ENCODE measurements at places on chromosomes 2 and 18. TPM values are rescaled to one million over a fixed set of nuclear protein-coding genes. Genes with fewer than 3 reads are reported as not detected.

GRCh38 chr18:50369672-50370071 lies 5.2 kb upstream of the SKA1 start:
- H3K4me3 ChIP-seq = no peak overlapping the region
- DNase-seq = no peak
- H3K4me1 ChIP-seq = peaks cover 6% of the 10 kb centered on the region
- H3K27me3 ChIP-seq = peaks cover 2% of the 10 kb centered on the region

DNA sequence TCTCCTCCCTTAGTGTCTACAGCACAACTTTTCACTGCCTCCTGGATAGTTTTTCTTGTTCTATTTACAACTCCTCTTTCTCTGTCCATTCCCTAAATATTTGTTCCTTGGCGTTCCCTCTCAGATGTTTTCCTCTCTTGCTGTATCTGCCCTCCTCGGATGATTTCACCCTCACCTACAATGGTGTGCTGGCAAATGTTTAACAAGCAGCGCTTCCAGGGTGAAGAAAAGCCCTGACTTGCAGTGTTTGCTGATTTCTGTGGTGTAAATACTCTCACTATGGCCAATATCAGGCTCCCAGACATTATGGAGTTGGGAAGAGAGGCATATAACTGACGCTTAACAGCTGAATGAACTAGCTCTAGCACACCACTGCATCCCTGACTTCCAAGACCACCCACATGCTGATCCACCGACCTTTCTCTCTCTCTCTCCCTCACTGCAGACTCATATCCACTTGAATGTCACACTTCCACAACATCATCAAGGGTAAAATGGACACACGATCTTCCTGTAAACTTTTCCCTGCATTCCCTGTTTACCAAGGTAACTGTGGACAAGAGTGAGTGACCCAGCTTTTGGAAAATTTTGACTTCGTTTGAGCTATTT lies 31.5 kb upstream of the SPTBN1 start:
- peaks cover 6% of the 10 kb centered on the region for H3K36me3 ChIP-seq
- peaks cover 29% of the 10 kb centered on the region for H3K4me1 ChIP-seq
- no peak for DNase-seq
- H3K27ac ChIP-seq = no peak overlapping the region
- H3K4me3 ChIP-seq = no peak overlapping the region
- peaks cover 5% of the 10 kb centered on the region for H3K27me3 ChIP-seq

DNA sequence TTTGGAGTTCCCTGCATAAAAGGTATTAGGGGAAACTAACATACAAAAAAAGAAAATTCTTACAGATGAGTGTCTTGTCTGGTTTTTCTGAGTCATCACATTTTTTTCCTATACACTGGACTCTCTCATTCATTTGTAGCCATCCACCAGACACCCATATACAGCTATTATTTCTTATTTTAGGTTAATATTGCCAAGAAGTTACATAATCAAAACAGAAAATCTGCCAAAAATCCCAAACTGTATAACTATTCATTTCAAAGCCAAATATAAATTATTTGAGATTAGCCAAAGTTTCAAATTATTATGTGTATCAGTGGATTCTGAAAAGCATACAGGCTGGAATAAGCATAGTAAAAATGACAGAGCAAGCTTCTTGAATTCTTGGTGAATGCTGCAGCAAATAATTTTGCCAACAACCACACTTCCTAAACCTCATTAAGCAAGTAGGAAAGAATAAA lies 191.2 kb downstream of the NCKAP5 start:
- peaks cover 2% of the 10 kb centered on the region for H3K27me3 ChIP-seq
- H3K4me3 ChIP-seq = no peak overlapping the region
- no peaks in the 10 kb centered on the region for H3K4me1 ChIP-seq

DNA sequence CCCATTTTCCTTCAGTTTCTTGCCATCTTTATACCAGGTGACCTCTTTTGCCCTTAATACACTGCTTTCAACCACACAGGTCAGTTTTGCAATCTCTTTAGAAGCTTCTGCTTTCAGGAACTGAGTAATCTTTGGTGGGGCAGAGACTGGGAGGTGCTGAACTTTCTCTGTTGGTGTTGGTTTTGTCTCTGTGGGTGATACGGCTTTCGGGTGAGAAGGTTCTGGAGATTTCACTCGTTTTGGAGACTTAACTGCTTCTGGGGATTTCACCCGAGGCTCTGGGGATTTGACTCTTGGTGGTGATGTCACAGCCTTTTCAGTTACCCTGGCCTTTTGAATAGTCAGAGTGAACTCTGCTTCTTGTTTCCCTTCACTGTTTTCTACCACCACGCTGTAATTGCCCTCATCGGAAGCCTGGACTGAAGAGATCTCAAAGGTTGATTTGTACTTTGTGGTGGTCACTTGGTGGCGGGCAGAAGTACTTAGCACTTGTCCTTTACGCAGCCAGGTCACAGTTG lies 50.4 kb downstream of the PLEKHA3 start:
- H3K4me1 ChIP-seq = no peaks in the 10 kb centered on the region
- DNase-seq = no peak
- no peak overlapping the region for H3K4me3 ChIP-seq
- no peaks in the 10 kb centered on the region for H3K27me3 ChIP-seq
- peaks cover 6% of the 10 kb centered on the region for H3K36me3 ChIP-seq
- H3K27ac ChIP-seq = no peak overlapping the region

- H3K4me1 ChIP-seq = peaks cover 10% of the 10 kb centered on the region
- H3K27ac ChIP-seq = no peak overlapping the region
- DNase-seq = no peak
- H3K27me3 ChIP-seq = peaks cover 8% of the 10 kb centered on the region
These were observed 344.9 kb downstream of the CYRIA start for GRCh38 chr2:16320716-16321115.

CNNM4 gene
- total RNA-seq = 15.4 TPM

- peaks cover 3% of the 10 kb centered on the region for H3K27me3 ChIP-seq
- H3K27ac ChIP-seq = no peak overlapping the region
These were observed 1428.4 kb upstream of the CDH2 start for GRCh38 chr18:29605365-29605764.

DNA sequence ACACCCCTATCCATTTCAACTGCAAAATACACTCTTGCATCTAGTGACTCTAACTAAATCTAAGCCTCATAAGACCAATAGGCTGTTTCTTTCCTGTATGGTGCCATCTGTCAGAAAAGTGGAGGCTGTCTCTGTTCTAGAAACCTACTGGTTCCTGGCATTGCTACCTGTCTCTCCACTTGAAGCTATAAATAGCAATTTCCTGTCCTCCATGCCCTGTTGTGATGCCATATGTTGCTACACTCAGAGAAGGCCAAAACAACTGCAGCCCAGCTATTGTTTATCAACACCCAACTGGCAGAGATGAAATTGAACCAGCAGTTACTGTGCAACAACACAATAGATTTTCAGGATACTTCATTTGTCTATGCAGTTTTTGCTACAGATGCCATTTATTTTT lies 1355.1 kb upstream of the SLC39A10 start:
- H3K27me3 ChIP-seq = no peaks in the 10 kb centered on the region
- no peaks in the 10 kb centered on the region for H3K36me3 ChIP-seq
- no peak overlapping the region for H3K4me3 ChIP-seq
- H3K27ac ChIP-seq = no peak overlapping the region
- no peak for DNase-seq

- no peak overlapping the region for H3K4me3 ChIP-seq
- no peak for DNase-seq
- H3K4me1 ChIP-seq = peaks cover 6% of the 10 kb centered on the region
- H3K36me3 ChIP-seq = peaks cover 4% of the 10 kb centered on the region
- peaks cover 5% of the 10 kb centered on the region for H3K27me3 ChIP-seq
These were observed 17.4 kb upstream of the ACKR3 start for GRCh38 chr2:236552212-236552542.

DNA sequence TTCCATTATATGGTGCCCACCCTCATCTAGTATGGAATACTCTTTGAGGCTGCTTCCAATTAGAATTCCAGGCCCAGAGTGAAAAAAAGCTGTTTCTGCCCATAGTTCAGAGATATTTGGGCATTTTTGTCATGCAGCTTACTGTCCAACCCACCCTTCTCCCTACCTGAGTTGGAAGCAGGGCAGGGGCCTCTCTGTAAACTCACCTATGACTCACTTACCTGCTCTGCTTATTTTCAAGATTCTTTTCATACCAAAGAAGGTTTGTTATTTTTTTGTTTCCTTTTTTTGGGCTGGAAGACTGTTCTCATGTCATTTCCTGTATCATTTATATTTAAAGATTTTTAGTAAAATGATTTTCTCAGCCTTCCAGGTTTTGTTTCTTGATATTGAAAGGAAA lies 38.4 kb upstream of the PPP1R1C start:
- no peak for DNase-seq
- H3K27me3 ChIP-seq = no peaks in the 10 kb centered on the region
- no peak overlapping the region for H3K4me3 ChIP-seq
- H3K27ac ChIP-seq = no peak overlapping the region
- no peaks in the 10 kb centered on the region for H3K4me1 ChIP-seq

- peaks cover 4% of the 10 kb centered on the region for H3K27me3 ChIP-seq
- H3K4me3 ChIP-seq = peak overlapping the region; percentile 93
- DNase-seq = peak; percentile 60
- H3K36me3 ChIP-seq = no peaks in the 10 kb centered on the region
- peak overlapping the region; percentile 80 for H3K27ac ChIP-seq
These were observed 625 bp downstream of the ARPC2 start for GRCh38 chr2:218217360-218218267.

DNA sequence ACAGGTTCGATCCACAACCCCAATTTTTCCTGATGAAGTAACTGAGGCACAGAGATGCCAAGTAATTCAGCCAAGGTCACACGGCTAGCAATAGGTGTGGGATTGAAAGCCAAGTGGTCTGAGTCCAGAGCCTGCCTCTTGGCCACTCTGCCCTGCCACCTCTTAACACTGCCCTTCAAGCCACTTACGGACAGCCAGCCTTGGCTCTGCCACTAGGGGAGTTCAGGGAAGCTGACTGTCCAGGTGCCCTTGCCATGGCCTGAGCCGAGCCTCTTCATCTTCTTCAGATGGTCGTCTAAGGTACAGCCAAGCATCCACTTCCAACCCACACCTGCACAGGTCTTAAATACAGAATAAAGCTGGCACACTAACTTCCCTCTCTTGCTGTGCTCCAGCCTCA lies 99.3 kb upstream of the GPR45 start:
- no peaks in the 10 kb centered on the region for H3K36me3 ChIP-seq
- H3K4me3 ChIP-seq = no peak overlapping the region
- H3K27me3 ChIP-seq = peaks cover 10% of the 10 kb centered on the region

SRD5A2 gene
- total RNA-seq = not detected

Measured in glutamatergic neuron (in vitro differentiated cells).